ENCODE measurements at places on chromosomes 5 and 9.

GRCh38 chr9:126390923-126391322 is 64.3 kb downstream of the MVB12B start:
- no peak for DNase-seq

GRCh38 chr5:16456103-16456832 is 9.3 kb downstream of the ZNF622 start:
- DNase-seq = no peak

DNA sequence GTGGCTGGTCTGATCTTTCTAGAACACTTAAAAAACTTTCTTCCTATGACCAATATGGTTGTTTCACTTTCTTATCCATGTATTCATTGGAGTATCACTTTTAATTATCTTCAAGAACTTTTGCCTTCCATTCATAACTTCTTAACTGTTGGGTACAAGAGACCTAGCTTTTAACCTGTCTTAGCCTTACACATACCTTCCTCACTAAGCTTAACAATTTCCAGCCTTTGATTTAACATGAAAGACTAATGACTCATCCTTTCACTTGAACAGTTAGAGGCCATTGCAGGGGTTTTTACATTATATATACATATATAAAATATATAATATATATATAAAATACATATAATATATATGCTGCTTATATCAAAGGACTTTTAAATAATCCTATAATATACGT is 57.9 kb downstream of the ABHD17B start:
- DNase-seq = no peak

GRCh38 chr5:172867761-172868435 is 33.8 kb downstream of the ERGIC1 start:
- DNase-seq = no peak

DNA sequence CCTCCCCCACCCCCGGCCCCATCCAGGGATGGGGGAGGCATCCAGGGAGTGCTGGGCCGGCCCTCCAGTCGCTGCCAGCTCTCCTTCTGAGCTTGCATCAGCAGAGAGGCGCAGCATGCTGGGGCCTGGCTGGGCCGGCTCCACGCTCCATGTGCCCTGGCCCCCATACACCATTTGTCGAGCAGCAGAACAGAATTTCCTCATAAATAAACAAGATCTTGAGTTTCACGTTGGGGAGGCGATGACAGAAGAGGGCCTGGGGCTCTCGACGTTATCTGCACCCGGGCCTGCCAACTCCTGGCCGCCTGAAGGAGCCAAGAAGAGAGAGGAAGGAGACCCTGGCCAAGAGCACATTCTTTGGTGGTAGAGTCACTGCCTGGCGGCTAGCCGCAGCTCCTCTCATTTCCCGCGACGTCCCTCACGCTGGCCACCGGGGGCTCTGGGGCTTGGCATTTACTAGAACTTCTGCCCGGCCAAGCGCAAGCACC is 177.0 kb downstream of the FGF18 start:
- DNase-seq = no peak

DNA sequence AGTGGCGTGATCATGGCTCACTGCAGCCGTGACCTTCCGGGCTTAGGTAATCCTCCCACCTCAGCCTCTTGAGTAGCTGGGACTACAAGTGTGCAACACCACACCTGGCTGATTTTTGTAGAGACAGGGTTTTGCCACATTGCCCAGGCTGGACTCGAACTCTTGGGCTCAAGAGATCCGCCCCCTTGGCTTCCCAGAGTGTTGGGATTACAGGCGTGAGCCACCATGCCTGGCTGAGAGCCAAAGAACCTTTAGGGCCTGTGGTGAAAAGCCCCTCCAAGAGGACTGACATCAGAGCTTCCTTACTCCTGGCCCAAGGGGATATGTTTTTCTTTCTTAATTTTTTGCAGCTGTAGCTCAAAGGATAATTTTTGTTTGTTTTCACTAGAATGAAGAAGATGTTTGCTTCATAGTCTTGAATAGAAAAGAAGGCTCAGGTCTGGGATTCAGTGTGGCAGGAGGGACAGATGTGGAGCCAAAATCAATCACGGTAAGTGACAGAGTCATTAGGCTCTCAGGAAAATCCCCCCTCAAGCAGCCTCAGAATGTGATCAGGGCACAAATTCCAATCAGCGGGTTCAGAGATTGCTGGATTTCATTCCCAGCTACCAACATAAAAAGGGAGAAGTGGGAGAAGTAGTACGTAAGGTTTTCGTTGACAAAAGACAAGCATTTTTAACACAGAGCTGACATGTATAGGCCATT is 77.1 kb downstream of the GOLPH3 start:
- no peak for DNase-seq

DNA sequence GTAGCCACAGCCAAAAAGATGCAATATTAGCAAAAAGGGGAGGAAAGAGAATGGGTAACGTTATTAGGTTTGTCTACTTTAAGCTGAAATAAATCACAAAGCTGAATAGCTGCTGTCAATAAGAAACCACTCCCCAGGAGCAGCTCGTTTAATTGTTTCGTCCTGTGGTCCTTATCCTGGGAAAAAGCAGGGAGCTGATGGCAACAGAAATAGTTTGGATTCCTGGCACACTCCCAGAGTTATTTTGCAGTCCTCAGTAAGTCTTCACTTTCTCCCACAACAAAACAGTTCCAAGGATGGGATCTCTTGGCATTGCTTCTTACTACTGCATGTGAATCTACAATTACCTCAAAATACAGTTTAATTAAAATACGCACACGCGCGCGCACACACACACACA is 28.8 kb downstream of the FRMD3 start:
- DNase-seq = no peak

DNA sequence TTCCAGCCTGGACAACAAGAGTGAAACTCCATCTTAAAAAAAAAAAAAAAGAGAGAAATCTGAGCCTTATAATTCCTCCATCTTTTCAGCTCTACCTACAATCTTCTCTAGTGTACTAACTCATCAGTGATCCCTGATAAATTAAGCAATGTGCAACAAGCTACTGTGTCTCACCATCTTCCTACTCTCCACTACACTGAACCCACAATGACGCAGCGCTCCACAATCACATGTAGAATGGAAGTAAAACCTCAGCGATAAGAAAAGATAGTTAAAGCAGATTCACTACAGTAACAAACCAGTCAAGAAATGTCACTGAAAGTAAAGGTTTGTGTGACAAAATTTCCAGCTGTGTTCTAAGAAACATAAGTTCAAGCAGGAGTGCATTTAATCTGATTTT is 13.5 kb downstream of the ABCA1 start:
- DNase-seq = no peak

- no peak for DNase-seq
These were observed 3.1 kb downstream of the MAN2A1 start for GRCh38 chr5:109692852-109693251.

DNA sequence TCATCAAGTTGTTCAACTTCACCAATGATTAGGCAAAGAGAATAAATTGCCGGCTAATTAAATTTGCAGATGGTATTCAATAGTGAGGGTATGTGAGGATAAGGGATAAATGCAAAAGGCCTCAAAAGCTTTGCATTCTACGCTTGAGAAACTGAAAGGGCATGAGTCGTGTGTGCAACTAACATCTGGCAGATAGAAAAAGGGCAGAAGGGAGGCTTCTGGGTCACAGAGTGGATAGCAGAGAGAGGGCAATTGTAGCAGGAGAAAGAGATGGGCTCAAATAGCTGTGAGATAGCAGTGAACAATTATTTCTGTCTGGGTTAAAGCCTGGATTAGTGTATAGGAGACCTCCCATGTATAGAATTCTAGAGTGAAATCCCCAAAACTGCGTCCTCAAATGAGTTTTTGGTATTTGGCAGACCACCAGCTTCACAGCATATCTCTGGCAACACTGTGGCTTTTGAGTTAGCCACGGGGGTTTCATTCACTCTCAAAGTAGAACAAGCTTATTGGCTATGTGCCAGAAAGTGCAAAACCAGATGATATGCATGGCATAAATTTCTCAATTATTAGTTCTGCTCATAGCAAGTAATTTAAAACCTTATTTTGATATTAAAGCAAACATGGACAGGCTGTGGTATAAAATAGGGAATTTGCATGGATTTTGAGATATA is 586.3 kb downstream of the BRINP1 start:
- no peak for DNase-seq

- DNase-seq = no peak
These were observed 38.8 kb downstream of the RAD50 start for GRCh38 chr5:132595624-132596023.

DNA sequence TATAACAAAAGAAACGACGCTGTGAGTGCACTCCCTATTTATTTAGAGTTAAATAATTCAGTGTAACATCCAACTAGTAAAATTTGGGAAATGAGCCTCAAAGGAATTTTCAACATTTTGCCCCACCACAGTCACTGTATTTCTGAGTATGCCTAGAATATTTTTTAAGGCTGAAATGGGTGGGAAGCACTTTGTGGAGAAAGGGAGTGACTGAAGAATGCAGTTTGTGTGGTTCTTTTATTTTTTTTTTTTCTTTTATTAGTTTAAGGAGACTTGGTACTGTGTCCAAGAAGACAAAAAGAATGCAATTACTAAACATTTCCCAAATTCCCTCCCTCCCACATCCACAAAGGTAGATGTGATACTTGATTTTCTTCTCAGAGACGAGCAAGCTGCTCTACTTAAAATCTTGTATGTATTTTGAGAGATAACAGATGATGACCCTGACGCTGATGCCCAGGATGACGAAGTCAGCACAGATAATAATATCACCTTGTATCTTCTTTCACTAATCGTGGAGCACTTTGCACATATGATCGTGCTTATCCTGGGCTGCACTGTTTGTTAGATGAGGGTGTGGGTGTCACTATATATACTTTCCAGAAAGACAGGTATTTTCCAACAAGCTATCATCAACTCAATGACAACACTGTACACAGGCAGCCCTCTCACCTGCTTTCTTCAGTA is 586.3 kb downstream of the RAB3C start:
- DNase-seq = no peak

- DNase-seq = no peak
These were observed 611.8 kb downstream of the TLE1 start for GRCh38 chr9:81077572-81077971.

DNA sequence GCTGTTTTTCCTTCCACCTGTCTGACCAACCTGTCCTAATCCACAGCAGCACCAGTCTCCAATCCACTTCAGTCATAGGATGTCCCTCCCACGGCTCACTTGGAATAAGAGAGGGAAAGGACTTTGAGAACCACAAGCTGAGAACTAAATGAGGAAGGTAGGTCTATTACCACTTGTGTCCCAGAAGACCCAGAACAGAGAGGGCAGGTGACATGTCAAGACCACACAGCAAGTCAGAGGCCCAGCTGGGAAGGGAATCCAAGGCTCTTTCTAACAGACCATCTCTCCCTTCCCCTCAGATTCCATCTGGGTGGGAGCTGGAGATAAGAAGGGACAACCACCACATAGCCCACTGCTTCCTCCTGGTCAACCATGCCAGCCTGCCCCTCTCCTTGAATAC is 14.6 kb downstream of the ANXA6 start:
- no peak for DNase-seq

DNA sequence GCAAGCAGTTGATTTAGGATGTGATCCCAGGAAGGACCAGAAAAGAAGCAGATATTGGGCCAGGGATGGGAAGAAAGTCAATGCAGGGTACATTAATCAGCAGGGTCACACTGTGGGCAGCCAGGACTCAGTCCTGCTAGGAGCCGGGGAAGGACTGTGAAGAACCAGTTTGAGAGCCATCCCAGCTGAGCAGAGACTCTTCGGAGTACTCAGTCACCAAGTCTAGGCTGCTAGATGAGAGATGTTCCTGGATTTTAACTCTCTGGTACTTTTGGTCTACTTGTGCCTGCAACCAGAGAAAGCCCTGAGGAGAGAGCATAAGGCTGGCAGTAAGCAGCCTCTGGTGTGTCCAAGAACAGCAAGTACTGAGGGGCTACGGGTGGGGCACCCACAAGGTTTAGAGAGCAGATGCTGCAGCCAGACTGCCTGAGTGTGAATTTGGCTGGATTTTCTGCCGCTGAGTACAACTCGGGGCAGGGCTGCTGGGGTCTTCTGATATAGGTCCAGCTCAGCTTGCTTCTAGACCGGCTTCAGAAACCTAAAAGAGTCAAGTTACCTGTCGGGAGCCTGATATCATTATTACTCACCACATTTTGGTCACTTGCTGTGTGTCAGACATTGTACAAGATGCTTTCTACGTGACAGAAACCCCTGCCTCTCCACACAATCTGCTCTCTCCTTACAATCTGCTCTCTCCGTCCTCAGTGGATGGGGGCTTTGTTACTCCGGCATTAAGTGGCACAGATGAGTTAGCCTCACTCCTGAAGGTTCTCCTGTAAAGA is 250.2 kb upstream of the GAS1 start:
- no peak for DNase-seq
